Placental pericyte (primary cell): ENCODE measurements at places on chromosomes 4 and X. TPM values are rescaled to one million over a fixed set of nuclear protein-coding genes. Genes with fewer than 3 reads are reported as not detected.

The WDR17 gene
- 0.57 and 0.66 TPM in 2 replicates for total RNA-seq

The CT45A10 gene
- total RNA-seq = not detected in 2 replicates

The TET2 gene
- total RNA-seq = 10.5 and 20.5 TPM in 2 replicates

The SPOCK3 gene
- not detected in 2 replicates for total RNA-seq

The STARD8 gene
- 0.22 and 0.86 TPM in 2 replicates for total RNA-seq

The RIPPLY1 gene
- total RNA-seq = not detected in 2 replicates

The NEUROG2 gene
- total RNA-seq = not detected in 2 replicates

The OTUD6A gene
- total RNA-seq = not detected in 2 replicates

The MAGEA9B gene
- total RNA-seq = not detected in 2 replicates

The MAMLD1 gene
- 1.7 and 1.8 TPM in 2 replicates for total RNA-seq

The AFF2 gene
- 0.66 and 0.72 TPM in 2 replicates for total RNA-seq

The GRPR gene
- total RNA-seq = 0.43 TPM in 1 of 2 replicates, not detected in the other

The XAGE1A gene
- not detected in 2 replicates for total RNA-seq

The FOXR2 gene
- not detected in 2 replicates for total RNA-seq

The ATP2B3 gene
- total RNA-seq = not detected in 2 replicates

The HTN3 gene
- not detected in 2 replicates for total RNA-seq

The SHOX gene
- not detected in 2 replicates for total RNA-seq

The PQBP1 gene
- total RNA-seq = 56.7 and 94.3 TPM in 2 replicates

The COL4A5 gene
- total RNA-seq = 90.6 and 119 TPM in 2 replicates

The GUCY1B1 gene
- 0.86 and 3.1 TPM in 2 replicates for total RNA-seq

The CAMK2D gene
- 54.1 and 60.4 TPM in 2 replicates for total RNA-seq

The ITIH6 gene
- total RNA-seq = not detected in 2 replicates

The BCLAF3 gene
- 3.6 and 5.5 TPM in 2 replicates for total RNA-seq

The MTTP gene
- total RNA-seq = not detected in 2 replicates

The CFAP299 gene
- total RNA-seq = 0.44 and 2.9 TPM in 2 replicates

The CENPE gene
- total RNA-seq = 0.88 and 30.6 TPM in 2 replicates

The NOA1 gene
- 20.5 and 27.6 TPM in 2 replicates for total RNA-seq

The GAB3 gene
- 0.44 and 0.57 TPM in 2 replicates for total RNA-seq

The DIPK2B gene
- total RNA-seq = 0.14 TPM in 1 of 2 replicates, not detected in the other

The ATP1B4 gene
- total RNA-seq = not detected in 2 replicates

The LAMP2 gene
- 146 and 162 TPM in 2 replicates for total RNA-seq

The CRMP1 gene
- under 0.01 TPM in 1 of 2 replicates, not detected in the other for total RNA-seq

The UGT8 gene
- 0.14 and 0.44 TPM in 2 replicates for total RNA-seq

The SOX3 gene
- not detected in 2 replicates for total RNA-seq

The MAEA gene
- total RNA-seq = 85.9 and 114 TPM in 2 replicates

The PRSS12 gene
- total RNA-seq = 14.2 and 14.9 TPM in 2 replicates

The ADD1 gene
- 171 and 223 TPM in 2 replicates for total RNA-seq

The CENPVL2 gene
- not detected in 2 replicates for total RNA-seq

The PF4V1 gene
- total RNA-seq = 0.57 TPM in 1 of 2 replicates, not detected in the other

The CTSO gene
- total RNA-seq = 10.3 and 12.3 TPM in 2 replicates

The PCDH7 gene
- total RNA-seq = 2.2 and 10.7 TPM in 2 replicates

The ATP8A1 gene
- total RNA-seq = under 0.01 and 2.4 TPM in 2 replicates

The TMEM129 gene
- 28.6 and 36.8 TPM in 2 replicates for total RNA-seq
